Left renal cortex interstitium (tissue), 4 donors: ENCODE measurements at places on chromosomes 6 and 20.

DNA sequence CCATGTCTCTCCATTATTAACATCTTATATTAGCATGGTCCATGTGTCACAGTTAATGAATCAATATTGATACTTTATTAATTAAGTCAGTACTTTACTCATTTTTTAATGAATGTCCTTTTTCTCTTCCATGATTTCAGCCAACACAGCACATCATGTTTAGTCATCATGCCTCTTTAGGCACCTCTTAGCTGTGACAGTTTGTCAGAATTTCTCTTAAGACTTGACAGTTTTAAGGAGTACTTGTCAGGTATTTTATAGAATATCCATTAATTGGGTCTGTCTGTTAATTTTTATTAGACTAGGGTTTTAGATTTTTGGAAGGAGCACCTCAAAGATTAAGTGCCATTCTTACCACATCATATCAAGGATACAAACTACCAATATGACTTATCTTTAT lies 729.4 kb downstream of the HACE1 start:
- DNase-seq, result no peak

GRCh38 chr6:157885876-157886275 lies 62.8 kb downstream of the SNX9 start:
- no peak for DNase-seq

DNA sequence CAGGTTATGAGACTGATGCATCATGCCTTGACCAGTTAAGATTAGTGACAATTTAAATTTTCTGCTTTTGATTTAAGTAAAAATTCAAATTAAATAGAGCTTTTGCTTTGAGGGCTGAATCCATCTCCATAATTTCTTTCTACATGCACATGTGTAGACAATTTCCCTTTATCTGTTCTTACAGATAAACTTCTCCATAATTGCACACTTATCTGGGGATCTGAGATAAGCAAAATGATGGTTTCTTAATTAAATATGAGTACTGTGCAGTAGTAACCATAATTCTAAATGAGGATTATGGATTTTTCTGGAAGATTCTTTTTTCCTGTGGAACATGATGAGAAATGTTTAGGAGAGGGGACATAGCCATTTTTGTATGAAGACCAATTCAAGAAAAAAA lies 44.7 kb downstream of the ZFAND3 start:
- DNase-seq, result no peak

- DNase-seq, result no peak
These were observed 93.3 kb downstream of the YTHDF1 start for GRCh38 chr20:63122626-63123025.

DNA sequence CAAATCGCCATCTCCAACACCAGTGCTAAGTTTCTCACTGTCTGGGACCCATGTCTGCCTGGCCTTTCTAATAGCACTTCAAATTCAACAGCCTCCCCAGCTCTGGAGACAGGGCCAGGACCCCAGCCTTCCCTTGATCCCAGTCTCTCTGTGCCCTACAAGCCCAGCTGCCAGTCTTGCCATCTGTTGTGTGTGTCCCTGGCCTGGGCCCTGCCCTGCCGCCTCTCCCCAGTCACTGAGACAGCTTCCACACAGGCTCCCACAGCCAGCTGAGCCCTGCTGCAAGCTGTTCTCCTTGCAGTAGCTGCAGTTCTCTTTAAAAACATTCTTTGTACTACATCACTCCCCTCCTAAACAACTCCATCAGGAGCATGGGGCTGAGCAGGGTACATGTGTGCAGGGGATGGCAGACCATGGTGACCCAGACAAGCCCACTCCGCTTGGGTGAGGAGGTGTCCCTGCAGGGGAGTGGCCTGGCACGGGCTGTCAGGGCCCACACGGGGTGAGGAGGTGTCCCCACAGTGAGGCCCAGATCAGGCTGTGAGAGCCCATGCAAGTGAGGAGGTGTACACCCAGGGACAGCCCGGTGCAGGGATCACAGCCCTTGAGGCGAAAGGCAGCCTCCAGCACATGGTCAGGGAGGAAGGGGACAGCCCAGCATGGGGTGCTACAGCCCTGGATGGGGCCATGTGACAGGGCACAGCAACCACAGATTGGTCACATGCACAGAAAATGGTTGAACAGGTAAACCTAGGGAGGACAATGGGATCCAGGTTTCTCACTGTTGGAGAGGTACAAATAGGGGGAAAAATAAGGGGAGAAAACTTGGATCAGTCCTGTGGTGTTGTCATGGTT lies 16.2 kb downstream of the CST7 start:
- DNase-seq, result no peak

DNA sequence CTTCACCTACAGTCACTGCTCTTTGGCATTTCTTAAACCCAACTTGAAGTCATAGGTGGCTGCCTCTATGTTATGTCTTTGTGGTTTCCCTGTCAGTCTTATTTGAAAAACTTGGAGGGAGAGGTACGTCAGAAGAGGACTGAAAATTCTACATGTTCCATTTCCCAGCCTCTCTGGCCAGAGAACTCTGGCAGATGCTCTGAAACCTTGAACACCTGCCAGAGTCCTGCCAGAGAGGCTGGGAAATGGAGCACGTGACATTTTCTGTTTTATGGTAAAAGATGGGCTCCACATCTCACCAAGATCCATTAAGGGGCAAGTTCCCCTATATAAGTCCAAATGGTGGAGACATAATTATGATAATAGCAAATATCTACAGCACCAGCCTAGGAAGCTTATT lies 99.5 kb downstream of the MAFB start:
- DNase-seq, result no peak

GRCh38 chr6:111589366-111589765 lies 16.3 kb downstream of the TRAF3IP2 start:
- DNase-seq, result no peak

GRCh38 chr6:36333931-36334725 lies 2.6 kb downstream of the BNIP5 start:
- DNase-seq, result no peak

GRCh38 chr6:155795173-155795796 lies 339.6 kb upstream of the NOX3 start:
- no peak for DNase-seq

- no peak for DNase-seq
These were observed 263.5 kb downstream of the TFAP2A start for GRCh38 chr6:10151144-10151915.

GRCh38 chr6:16481697-16482399 lies 243.5 kb downstream of the GMPR start:
- no peak for DNase-seq

GRCh38 chr6:159678574-159678973 lies 14.5 kb downstream of the SOD2 start:
- DNase-seq, result no peak

DNA sequence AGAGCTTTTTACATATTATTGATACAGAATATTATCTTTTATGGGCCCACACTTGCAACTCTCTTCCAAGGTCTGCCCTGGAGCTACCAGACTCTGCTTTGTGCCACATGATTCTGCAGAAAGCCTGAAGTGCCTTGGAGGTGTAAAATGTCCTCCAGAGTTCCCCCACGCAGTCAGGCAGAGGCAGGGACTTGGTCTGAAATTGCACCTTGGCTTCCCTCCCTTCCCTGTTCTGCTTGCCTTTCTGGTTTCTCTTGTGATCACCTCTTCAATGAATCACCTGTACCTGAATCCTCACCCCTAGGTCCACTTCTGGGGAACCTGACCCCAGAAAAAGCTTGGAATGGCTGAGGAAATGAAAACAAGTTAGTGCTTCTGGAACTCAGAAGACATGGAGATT lies 43.0 kb upstream of the TGM2 start:
- DNase-seq, result no peak

DNA sequence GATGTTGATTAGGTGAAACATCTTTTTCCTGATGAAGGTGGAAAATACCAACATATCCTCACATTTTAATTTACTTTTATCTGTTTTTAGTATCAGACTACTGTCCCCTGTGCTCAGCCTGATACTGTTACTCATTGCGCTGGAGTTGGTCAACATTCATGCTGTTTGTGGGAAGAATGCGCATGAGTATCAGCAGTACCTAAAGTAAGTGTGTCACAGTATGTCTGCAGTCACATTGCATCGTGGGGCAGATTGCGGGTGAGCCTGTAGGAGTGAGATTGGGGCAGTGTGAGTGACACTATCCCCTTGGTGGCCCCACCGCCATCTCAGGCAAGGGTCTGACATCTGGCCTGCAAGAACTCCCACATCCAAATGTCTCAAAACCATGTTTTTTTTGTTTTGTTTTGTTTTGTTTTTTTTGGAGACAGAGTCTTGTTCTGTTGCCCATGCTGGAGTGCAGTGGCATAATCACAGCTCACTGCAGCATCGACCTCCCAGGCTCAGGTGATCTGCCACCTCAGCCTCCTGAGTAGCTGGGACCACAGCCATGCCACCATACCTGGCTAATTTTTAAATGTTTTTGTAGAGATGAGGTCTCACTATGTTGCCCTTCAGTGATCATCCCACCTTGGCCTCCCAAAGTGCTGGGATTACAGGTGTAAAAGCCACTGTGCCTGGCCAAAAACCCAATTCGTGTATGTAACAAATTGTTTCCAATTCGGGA lies 27.8 kb downstream of the ERMARD start:
- no peak for DNase-seq

- no peak for DNase-seq
These were observed 5.6 kb upstream of the ADGRF1 start for GRCh38 chr6:47047479-47048407.

- no peak for DNase-seq
These were observed 23.0 kb downstream of the CPNE1 start for GRCh38 chr20:35641743-35642142.

DNA sequence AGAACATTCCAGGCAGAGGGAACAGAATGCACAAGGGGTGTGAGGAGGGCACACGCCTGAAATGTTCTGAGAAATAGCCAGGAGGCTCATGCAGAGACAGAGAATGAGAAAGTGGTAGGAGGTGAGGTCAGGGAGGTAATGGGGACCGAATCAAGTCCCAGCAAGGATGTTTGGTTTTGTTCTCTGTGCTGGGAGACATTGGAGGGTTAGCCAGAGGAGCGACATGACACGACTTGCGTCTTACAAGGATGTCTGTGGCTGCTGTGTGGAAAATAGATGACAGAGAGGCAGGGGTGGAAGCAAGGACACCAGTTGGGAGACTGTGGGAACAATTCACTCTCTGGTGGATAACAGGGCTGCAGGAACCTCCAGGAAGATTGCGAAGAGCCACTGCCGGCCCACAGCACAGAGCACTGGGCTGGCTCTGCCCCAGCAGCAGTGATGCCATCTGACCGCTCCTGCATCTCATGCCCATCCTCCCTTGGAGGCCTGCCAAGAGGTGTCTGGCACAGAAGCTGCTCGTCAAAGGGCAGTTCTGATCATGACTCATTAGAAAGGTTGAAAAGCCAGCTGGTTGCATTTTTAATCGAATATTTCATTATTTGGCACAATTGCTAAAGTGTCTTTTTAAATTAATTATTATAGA lies 57.7 kb upstream of the CD83 start:
- DNase-seq, result no peak

DNA sequence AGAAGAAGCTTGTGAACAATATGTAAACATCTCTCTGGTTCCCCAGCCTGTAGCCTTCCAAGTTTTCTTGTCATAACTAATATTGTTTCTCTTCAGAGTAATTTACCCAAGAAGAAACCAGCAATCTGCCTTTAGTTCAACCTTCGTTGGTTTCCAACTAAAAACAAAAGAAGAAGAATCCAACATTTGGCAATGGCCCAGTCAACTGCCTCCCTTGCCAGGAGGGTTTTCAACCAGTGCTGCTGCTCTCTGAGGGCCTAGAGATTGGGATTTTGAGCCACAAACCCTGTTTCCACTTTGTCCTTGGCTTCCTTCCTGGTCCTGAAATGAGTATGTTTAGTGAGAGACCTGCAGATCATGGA lies 395.8 kb upstream of the CNR1 start:
- DNase-seq, result no peak

- no peak for DNase-seq
These were observed 52.6 kb upstream of the PTPRK start for GRCh38 chr6:128573036-128573435.

DNA sequence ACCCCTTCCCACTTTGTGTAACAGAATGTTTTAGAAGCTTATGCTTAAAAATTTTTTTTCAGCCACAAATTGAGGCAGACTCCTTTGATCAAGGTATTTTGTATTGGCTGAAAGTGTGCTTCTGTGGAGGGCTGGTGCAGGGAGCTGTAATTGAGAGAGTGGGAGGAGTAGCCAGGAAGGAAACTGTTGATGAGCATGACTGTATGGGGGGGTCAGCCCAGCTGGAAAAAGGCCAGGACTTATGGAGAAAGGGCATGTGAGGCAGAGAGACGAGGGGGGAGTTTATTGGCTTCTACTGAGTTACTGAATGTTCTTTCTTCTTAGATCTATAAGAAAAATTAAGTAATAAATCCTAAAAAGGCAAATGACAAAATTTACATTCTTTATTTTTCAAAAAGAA lies 13.4 kb downstream of the RFPL4B start:
- DNase-seq, result no peak

GRCh38 chr6:136823128-136823660 lies 802 bp downstream of the PEX7 start:
- DNase-seq, result no peak

GRCh38 chr6:124812067-124812466 lies 150.2 kb upstream of the RNF217 start:
- no peak for DNase-seq

- no peak for DNase-seq
These were observed 798 bp downstream of the DSP start for GRCh38 chr6:7542065-7542873.

- DNase-seq, result no peak
These were observed 34.9 kb downstream of the BCL2L1 start for GRCh38 chr20:31687777-31688176.

GRCh38 chr20:24118441-24119175 lies 130.0 kb upstream of the GGTLC1 start:
- no peak for DNase-seq

DNA sequence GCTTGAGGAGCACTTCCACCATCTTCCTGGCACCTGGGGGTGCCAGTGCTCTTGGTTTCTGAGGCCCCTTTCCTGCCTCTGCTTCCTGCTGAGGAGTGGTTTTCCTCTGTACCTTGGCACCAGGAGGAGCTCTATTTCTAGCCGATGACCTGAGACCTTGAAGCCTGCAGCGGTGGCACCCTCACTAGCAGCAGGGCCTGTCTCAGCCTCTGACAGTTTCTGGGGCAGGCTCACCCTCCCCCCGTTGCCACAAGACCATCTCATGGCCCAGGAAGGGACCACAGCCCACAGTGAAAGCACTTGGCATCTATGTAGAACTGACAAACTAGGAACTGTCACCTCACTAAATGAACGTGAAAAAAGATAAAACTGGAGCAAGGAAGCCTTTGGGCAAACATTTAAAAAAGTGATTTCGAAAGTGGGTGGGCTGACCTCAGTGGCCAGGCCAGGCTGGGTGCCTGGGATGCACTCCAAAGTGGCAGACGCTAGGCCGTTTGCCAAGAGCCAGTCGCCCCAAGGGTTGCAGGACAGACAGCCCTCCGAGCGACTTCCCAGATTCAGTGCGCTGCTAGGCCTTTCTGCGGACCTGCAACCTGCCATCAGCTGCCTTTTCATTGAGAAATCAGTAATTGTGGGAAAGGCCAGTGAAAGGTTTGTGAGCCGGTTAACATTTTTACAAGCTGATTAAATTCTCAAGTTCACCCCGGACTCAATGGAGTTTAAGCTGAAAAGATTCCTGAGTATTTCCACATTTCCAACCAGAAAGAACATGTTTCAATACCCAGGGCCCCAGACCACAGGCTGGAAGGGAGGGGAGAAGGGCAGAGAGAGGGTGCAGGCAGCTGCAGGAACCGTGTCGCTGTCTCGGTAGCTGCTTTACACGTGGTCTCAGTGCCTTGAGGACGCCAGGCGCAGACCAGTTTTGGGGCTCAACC lies 303.7 kb downstream of the ESR1 start:
- no peak for DNase-seq
